ENCODE measurements at places on chromosomes 12 and 14.
A peak's percentile ranks its signal among the peaks of the same experiment; 100 is the strongest.

GRCh38 chr12:120872487-120872886 is 31.7 kb downstream of the SPPL3 start:
- no peak for DNase-seq

DNA sequence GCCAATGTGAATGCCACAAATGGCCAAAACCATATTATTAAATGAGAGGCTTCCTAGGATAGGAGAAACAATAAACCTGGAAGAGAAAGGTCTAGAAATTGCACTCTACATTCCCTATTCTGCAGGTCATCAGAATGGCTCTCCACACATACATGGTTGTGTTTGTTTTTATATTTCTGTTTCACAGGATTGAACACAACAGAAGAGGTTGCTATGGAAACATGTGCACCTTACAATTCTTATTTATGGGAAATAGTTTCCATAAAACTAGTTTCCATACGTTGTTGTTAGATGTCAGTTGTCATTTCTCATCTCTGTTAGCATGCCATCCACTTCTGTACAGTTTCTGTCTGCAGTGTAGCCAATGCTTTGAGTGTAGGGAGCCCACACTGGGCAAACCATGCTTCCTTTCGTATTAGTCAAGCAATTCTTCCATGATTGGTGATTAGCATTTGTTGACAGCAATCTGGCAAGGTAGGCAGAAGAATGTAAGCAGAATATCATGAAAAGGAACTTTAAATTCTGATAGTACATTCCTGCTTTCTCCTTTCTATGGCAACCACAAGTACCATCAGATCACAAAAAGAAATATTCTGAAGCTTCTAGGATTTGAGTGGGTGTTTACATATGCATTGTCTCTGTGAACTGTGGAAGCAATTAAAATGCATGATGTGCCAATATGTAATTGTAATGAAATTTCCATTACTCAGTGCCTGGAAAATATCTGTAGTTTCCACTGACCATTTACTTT is 141.6 kb upstream of the AVPR1A start:
- no peak for DNase-seq

GRCh38 chr12:53006810-53007309 is 604 bp downstream of the EIF4B start:
- peak; percentile 87 for DNase-seq

GRCh38 chr12:3770891-3771290 is 18.0 kb upstream of the CRACR2A start:
- DNase-seq, result no peak

- no peak for DNase-seq
Measured at GRCh38 chr14:77040741-77041653, 12.5 kb upstream of the IRF2BPL start.

DNA sequence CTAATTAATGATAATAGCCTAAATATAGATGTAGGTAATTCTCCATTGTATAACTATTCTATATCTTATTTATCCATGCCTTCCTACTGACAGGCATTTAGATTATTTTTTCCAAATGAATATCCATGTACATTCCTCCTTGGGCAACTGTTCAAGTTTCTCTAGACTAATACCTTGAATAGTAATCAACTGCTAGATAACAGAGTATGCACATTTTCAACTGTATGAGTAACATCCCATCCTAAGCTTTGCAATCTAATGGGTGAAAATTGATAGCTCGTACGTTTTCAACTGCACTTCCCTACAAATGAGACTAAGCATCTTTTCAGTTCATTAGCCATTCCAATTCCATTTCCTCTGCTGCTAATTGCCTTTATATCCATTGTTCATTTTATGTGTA is 37.0 kb downstream of the YAF2 start:
- no peak for DNase-seq

GRCh38 chr12:128969480-128970055 is 116.3 kb downstream of the GLT1D1 start:
- DNase-seq, result no peak

DNA sequence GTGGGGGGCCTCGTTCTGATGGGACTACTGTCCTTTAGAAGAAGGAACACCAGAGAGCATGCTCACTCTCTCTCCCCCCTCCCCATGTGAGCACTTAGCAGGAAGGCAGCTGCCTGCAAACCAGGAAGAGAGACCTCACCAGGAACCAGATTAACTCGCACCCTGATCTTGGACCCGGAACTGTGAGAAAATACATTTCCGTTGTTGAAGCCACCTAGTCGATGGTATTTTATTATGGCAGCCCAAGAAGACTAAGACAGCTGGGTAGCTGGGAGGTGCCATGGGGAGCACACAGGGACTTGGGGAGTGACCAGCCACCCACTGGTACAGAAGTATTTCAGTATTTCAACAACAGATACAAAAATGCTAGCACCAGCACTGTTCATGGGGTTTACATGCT is 59.0 kb downstream of the VCPKMT start:
- no peak for DNase-seq

GRCh38 chr14:91420686-91421085 is 3.1 kb upstream of the CCDC88C start:
- peak; percentile 21 for DNase-seq

Measured in erythroblast (primary cell).